ENCODE measurements at places on chromosomes 13 and 19.
A peak's percentile ranks its signal among the peaks of the same experiment; 100 is the strongest.

DNA sequence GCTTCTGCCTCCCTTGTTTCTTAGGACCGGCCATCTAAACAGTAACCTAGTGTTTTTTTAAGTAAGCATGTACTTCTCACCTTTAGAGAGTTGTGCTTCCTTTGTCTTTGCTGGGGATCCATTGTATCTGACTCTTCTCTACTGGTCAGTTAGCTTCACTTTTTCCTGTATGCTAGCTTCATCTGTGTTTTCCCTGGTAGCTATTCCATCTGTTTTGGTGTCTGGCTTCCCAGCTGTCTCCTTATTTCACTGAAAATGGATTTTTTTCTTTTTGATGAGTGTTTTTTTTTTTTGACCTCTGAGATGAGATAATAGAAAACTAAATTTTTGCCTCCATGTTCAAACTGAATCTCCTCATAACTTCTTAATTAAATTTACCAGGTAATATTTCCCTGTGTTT is 637.0 kb upstream of the SLC10A2 start:
- no peaks in the 10 kb centered on the region for H3K36me3 ChIP-seq
- H3K4me3 ChIP-seq: no peak overlapping the region
- no peak overlapping the region for H3K27ac ChIP-seq
- no peak for DNase-seq
- no peaks in the 10 kb centered on the region for H3K27me3 ChIP-seq
- no peaks in the 10 kb centered on the region for H3K4me1 ChIP-seq

DNA sequence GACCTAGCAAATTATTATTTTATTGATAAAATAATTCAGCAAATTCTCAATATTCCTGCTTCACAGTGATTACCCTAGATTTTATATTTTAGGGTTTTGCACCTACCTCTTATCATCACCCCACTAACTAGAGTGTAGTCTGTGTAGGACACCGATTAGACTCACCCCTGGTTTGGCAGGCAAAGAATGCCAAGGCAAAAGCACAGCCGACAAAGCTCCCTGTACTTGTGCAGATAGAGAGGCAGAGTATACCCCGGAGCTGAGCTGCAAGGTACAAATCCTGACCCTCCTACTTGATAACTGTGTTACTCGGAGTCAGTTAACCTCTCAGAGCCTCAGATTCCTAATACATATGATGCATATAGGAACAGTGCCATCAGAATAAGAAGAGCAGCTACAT is 225.7 kb downstream of the ENOX1 start:
- no peak overlapping the region for H3K4me3 ChIP-seq
- H3K27ac ChIP-seq: no peak overlapping the region
- DNase-seq: no peak
- no peaks in the 10 kb centered on the region for H3K4me1 ChIP-seq

- H3K27me3 ChIP-seq: no peaks in the 10 kb centered on the region
- H3K36me3 ChIP-seq: no peaks in the 10 kb centered on the region
- H3K27ac ChIP-seq: no peak overlapping the region
- no peak overlapping the region for H3K4me3 ChIP-seq
Measured at GRCh38 chr13:36717966-36718545, 44.2 kb downstream of the SERTM1 start.

DNA sequence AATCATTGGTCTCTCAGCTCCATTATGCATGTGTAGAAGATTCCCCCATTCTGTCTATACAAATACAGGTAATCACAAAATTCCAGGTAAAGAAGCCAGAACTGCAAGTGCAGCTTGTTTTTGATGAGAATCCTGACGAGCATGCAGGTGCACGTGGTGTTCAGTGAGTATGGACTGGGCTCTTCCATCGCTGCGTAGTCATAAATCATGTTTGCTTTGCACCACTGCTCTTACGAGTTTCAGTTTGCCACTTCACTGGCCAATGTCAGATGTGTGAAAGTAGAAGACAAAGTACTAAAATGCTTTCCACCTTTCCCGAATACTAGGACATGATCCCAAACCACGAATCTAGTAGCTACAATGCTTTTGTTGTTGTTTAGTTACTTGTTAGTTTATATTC is 390.7 kb downstream of the LIG4 start:
- no peaks in the 10 kb centered on the region for H3K4me1 ChIP-seq
- H3K4me3 ChIP-seq: no peak overlapping the region
- H3K36me3 ChIP-seq: no peaks in the 10 kb centered on the region
- no peak for DNase-seq

- H3K4me3 ChIP-seq: no peak overlapping the region
- H3K4me1 ChIP-seq: peaks cover 25% of the 10 kb centered on the region
- peaks cover 18% of the 10 kb centered on the region for H3K36me3 ChIP-seq
- no peak overlapping the region for H3K27ac ChIP-seq
Measured at GRCh38 chr19:51094696-51095279, 12.1 kb upstream of the KLK14 start.

- DNase-seq: no peak
- H3K4me3 ChIP-seq: no peak overlapping the region
- H3K4me1 ChIP-seq: peaks cover 7% of the 10 kb centered on the region
Measured at GRCh38 chr13:35712907-35713761, 236.6 kb upstream of the MAB21L1 start.

DNA sequence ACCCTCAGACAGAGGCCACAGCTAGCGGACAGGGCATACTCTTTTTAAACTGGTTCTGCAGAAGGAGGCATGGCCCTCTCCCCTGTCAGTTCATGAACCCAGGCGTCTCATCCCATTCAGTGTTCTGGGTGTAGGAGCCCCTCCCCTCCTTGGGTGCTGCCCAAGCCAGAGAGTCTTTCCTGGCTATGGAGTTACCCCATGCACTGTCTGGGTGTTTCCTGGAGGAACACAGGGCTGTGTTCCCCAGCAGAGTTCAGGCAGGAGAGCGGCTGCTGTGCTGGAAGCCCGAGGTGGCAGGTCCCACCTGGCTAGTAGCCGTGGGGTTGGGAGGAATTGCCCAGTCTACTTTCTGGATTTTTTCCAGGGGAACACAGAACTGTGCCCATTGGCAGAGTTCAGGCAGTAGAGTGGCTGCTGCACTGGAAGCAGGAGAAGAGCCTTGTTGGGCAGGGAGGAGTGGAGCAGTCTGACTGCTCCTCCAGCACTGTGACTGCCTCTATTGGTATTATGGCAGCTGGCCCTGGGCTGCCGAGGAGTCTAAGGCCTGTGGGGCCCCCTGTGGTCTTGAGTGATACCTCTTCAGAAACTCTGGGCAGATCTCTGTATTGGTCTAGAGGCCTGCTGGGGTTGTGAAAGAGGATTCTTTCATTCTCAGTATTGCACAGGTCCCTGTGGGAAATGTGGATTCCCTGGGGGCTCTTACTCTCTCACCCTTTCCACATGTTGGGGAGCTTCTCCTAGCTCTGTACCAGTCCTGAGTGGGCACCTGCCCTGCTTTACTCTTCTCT is 168.3 kb downstream of the PCDH20 start:
- no peaks in the 10 kb centered on the region for H3K36me3 ChIP-seq
- no peak for DNase-seq
- H3K4me1 ChIP-seq: no peaks in the 10 kb centered on the region

DNA sequence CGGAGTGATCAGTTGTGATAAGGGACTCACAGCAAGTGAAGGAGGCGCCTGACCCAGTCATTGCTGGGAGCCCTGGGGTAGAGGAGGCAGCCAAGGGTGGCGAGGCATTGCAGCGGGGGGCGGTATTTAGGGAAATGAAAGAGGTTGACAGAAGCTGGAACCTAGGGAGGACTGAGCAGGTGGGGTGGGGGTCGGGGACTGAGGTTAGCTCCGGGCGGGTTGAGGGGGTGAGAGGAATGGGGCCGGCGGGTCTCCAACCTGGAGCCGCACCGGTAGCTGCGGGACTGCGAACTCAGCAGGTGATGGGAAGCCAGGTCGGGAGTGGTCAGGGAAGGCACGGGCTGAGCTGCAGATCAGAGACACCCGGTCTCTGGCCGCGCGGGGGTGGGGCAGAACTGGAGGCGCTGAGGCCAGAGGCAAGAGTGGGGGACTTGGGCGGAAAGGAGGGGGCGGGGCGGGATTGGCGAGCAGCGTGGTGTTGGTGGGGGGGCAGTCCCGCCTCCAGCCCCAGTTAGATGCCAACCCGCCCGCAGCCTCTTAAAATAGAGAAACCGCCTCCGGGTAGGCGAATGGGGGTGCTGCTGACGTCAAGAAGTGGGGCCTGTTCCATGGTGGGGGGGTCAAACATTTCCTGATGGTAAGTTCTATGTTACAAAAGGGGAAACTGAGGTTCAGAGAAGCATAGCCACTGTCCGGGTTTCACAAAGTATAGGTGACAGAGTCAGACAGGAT is 1.5 kb downstream of the MAST3 start:
- H3K4me1 ChIP-seq: peaks cover 21% of the 10 kb centered on the region
- no peaks in the 10 kb centered on the region for H3K36me3 ChIP-seq
- H3K27me3 ChIP-seq: peaks cover 26% of the 10 kb centered on the region
- H3K27ac ChIP-seq: no peak overlapping the region
- peak overlapping the region; percentile 13 for H3K4me3 ChIP-seq

GRCh38 chr19:27881213-27881612 is 1331.7 kb downstream of the UQCRFS1 start:
- H3K36me3 ChIP-seq: no peaks in the 10 kb centered on the region
- H3K27me3 ChIP-seq: no peaks in the 10 kb centered on the region
- DNase-seq: no peak
- H3K4me1 ChIP-seq: no peaks in the 10 kb centered on the region
- no peak overlapping the region for H3K4me3 ChIP-seq

DNA sequence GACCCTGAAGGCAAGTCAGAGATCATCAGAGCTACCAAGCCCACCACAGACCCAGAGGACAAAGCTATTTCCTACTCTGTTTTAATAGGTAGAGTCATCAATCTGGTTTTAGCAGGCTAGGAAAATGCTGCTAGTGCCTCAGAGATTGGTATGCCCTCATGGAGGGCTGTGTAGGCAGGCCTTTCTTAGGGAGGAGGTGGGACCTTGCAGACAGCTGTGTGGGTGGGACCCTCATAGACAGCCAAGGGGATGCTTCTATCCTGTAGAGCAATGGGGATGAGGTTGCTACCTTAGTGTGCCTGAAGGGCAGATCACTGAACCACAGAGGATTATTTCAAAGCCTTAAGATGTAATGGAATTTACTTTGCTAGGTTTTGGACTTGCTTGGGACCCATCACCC is 534.9 kb upstream of the KLF12 start:
- no peak for DNase-seq
- H3K4me1 ChIP-seq: no peaks in the 10 kb centered on the region
- no peaks in the 10 kb centered on the region for H3K27me3 ChIP-seq
- no peaks in the 10 kb centered on the region for H3K36me3 ChIP-seq

DNA sequence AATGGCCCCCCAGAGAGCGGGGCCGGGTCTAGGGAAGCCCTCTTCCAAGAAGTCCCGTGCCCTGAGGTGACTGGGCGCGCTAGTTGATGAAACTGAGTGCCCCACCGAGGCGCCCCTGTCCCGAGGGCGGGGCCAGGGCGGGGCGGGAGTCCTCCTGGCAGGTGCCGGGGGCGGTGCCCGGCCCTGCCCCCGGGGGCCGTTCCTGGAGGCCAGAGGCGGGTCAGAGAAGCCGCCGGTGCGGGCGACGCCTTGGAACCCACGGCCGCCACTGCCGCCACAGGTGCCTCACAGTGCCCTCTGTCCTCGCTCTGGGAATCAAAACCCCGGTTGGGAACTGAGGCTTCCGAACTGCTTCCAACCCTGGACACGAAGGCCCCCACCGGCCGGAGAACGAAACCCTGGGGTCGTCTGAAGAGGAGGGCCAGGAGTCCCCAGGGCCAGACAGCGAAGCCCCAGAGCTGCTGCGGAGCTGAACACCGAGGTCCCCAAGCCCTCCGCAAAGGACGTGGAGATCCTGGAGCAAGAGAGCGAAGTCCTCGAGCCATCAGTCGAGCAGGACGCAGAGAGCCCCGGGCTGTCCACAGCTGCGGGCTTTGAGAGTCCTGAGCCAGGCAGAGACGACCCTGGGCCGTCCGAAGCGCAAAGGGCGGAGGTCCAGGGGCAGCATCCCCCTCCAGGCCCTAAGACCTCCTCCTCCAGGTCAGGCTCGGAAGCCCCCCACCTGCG is at the start of gene MISP3:
Gene MISP3 (plus strand): TSS at position 252 of the 726 bp plus-strand sequence. CDS start 524 bp downstream, outside the sequence.
- H3K4me3 ChIP-seq: peak within 1 kb of the TSS; percentile 86
- H3K27ac ChIP-seq: peak within 1 kb of the TSS; percentile 92
- peaks cover 41% of the 10 kb centered on the region for H3K4me1 ChIP-seq
- no peaks in the 10 kb centered on the region for H3K36me3 ChIP-seq
- no peaks in the 10 kb centered on the region for H3K27me3 ChIP-seq
- DNase-seq: no peak

- peaks cover 55% of the 10 kb centered on the region for H3K4me1 ChIP-seq
- H3K27ac ChIP-seq: peak overlapping the region; percentile 62
- H3K27me3 ChIP-seq: no peaks in the 10 kb centered on the region
- no peak for DNase-seq
Measured at GRCh38 chr19:4969772-4970531, 1.0 kb downstream of the KDM4B start.

- no peaks in the 10 kb centered on the region for H3K27me3 ChIP-seq
- no peak overlapping the region for H3K4me3 ChIP-seq
- no peaks in the 10 kb centered on the region for H3K36me3 ChIP-seq
- no peak for DNase-seq
- H3K27ac ChIP-seq: no peak overlapping the region
Measured at GRCh38 chr19:34275705-34276104, 21.4 kb downstream of the GARRE1 start.

- peaks cover 6% of the 10 kb centered on the region for H3K27me3 ChIP-seq
- no peak overlapping the region for H3K4me3 ChIP-seq
- H3K27ac ChIP-seq: no peak overlapping the region
Measured at GRCh38 chr19:29504454-29504853, 21.3 kb upstream of the VSTM2B start.

- peaks cover 10% of the 10 kb centered on the region for H3K36me3 ChIP-seq
- DNase-seq: no peak
- H3K4me1 ChIP-seq: no peaks in the 10 kb centered on the region
- no peak overlapping the region for H3K27ac ChIP-seq
- H3K4me3 ChIP-seq: no peak overlapping the region
- no peaks in the 10 kb centered on the region for H3K27me3 ChIP-seq
Measured at GRCh38 chr19:55704494-55705245, 29.6 kb downstream of the EPN1 start.

- H3K4me1 ChIP-seq: peaks cover 10% of the 10 kb centered on the region
- H3K27me3 ChIP-seq: no peaks in the 10 kb centered on the region
- H3K4me3 ChIP-seq: no peak overlapping the region
- DNase-seq: no peak
- H3K27ac ChIP-seq: no peak overlapping the region
Measured at GRCh38 chr13:79775830-79776229, 294.9 kb downstream of the NDFIP2 start.

GRCh38 chr13:19266979-19267378 is 85.4 kb upstream of the TUBA3C start:
- no peaks in the 10 kb centered on the region for H3K36me3 ChIP-seq
- no peak for DNase-seq
- no peaks in the 10 kb centered on the region for H3K27me3 ChIP-seq
- H3K27ac ChIP-seq: no peak overlapping the region

GRCh38 chr13:79084802-79085424 is 321.1 kb downstream of the RBM26 start:
- H3K36me3 ChIP-seq: no peaks in the 10 kb centered on the region
- H3K27me3 ChIP-seq: no peaks in the 10 kb centered on the region
- H3K27ac ChIP-seq: no peak overlapping the region
- no peaks in the 10 kb centered on the region for H3K4me1 ChIP-seq

GRCh38 chr13:27250833-27251165 is 559 bp upstream of the RPL21 start:
- DNase-seq: no peak
- no peaks in the 10 kb centered on the region for H3K27me3 ChIP-seq
- H3K4me3 ChIP-seq: peak overlapping the region; percentile 69
- H3K4me1 ChIP-seq: peaks cover 41% of the 10 kb centered on the region
- peak overlapping the region; percentile 94 for H3K27ac ChIP-seq

GRCh38 chr19:12996406-12997094 is 1.3 kb downstream of the NFIX start:
- peak overlapping the region; percentile 89 for H3K4me3 ChIP-seq
- peak overlapping the region; percentile 97 for H3K27ac ChIP-seq
- peaks cover 63% of the 10 kb centered on the region for H3K4me1 ChIP-seq

GRCh38 chr13:96821381-96821780 is 172.9 kb downstream of the OXGR1 start:
- no peaks in the 10 kb centered on the region for H3K36me3 ChIP-seq
- H3K27ac ChIP-seq: no peak overlapping the region
- H3K4me1 ChIP-seq: peaks cover 12% of the 10 kb centered on the region
- no peak for DNase-seq
- H3K27me3 ChIP-seq: no peaks in the 10 kb centered on the region

Measured in suprapubic skin (tissue), 4 donors.